ENCODE measurements at places on chromosomes 5 and 9.

DNA sequence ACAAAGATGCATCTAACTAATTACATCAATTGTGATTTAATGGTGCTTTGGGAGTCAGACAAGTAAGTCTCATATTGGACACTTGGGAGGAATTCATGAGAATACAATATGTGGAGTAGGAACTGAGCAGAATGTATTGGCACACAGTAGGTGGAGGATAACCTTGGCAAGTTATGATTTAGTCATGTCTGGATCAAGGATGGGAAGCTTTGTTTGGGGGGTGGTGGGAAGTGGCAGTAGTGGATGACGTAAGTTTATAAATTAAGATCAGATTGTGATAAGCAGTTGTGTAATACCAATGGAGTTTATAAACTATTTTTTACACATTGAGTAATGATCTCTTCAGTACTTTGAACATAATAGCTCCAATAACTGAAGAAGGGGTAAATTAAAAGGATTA, 67.0 kb downstream of the SGCD start:
- DNase-seq: no peak

DNA sequence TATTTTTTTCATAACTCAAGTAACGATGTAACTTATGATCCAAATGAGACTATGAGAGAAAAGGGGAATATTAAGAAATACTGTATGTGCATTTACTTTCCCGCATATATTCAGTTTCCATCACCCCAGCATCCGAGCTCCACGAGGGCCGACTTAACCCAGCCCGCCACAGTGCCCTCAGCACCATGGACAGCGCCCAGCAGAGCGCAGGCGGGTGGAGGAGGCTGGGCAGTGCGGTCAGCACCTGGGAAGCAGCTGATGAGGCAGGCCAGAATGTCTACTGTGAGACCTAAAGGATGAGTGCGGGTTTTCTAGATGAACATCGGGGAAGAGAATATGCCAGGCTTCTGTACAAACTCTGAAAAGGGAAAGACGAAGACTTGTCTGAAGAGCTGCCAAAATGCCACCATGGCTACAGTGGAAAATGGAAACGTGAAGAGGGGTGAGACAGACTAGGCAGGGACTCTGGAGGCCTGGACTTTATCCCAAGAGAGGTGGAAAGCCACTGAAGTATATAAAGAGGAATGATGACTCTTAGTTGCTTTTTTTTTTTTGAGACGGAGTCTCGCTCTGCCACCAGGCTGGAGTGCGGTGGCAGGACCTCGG, 34.5 kb upstream of the MED27 start:
- peak; percentile 85 for DNase-seq

GRCh38 chr5:7976411-7977190, 107.7 kb downstream of the MTRR start:
- DNase-seq: no peak

DNA sequence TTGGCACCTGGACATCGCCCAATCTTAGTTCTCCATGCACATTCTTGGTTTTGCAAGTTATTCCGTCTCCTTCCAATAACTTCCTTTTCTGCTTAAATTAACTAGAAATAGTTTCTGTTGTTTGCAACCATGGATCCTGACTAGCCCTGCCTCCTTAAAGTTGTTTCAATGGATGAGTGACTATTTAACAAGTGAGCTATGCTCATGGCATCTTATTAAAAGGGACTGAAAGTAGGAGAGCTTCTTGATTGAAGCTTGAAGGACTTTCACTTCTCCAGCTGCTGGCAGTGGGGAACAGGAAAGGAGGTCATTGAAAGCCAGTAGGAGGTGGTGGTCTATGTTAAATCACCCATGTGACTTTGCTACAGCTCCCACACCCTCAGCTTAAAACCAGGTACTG, 466.8 kb downstream of the ARHGEF28 start:
- no peak for DNase-seq

DNA sequence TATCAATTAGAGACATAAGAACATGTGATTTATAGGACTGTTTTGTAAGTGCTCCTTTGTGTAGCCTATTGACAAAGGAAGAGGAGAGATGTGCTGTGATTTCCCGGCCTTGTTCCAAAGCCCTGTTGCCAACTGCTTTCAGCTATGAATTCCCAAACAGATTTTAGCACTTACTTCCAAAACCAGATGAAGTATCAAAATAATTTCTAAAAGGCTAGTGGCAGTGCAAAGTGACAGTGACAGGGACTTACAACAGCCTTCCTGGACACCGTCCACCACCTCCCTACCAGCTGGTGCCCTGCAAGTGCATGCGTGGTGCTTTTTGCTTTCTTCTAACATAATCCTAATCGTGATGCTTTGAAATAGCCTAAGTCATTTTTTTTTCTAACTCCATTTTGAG, 254.1 kb upstream of the ACTBL2 start:
- DNase-seq: peak; percentile 45

- no peak for DNase-seq
Observed at GRCh38 chr5:125510651-125511050, 764.2 kb upstream of the ZNF608 start.

DNA sequence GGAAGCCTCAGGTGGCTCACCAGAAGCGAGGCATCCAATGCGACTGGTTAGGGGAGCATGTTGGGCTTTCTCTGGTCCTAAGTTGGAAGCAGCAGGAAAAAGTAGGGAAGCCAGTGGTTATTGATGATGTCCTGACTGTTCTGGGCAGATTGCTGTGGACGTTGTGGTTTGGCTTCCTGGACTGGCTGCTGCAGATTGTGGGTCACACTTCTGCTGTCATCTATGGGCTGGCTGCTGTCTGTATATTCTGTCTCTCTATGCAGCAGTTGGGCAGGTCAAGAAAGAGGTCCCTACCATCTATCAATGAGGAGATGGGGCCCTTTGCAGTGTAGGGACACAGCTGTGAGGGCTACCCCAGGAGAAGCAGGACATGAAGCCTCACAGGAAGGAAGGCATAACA, 13.5 kb upstream of the MARCHF6 start:
- no peak for DNase-seq

DNA sequence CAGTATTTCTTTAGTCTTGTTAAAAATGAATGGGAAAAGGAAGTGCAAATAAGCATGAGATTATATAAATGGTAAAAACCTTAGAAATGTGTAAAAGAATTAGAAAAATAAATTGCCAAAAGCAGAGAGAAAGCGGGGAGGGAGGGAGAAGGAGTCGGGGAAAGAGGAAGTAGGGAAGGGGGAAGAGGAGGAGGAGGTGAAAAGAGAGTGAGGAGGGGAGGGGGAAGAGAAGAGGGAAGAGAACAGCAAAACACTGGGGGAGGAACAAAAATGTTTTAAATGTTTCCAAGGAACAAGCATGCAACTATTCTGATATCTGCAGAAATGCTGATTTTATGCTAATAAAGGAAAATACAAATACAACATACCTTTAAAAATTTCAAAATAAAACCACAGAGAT, 317.5 kb downstream of the PIK3R1 start:
- no peak for DNase-seq

DNA sequence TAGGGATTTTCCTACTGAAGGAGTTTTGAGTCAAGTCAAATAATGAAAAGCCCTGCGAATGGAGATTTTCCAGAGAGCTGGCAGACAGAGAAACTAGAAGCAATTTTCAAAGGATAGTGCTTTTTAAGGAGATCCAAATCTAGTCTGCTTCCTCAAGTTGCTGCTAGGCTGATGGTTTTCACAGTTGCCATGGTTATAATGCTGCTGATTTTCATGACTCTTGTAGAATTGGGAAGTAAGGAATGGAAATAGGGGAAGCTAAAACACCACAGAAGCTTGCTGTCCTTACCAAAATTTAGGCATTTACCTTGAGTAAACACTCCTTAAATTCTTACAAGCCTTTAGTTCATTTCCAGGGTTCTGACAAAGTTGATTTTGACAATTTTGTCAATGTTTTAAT, 30.1 kb upstream of the HAPLN1 start:
- DNase-seq: no peak

DNA sequence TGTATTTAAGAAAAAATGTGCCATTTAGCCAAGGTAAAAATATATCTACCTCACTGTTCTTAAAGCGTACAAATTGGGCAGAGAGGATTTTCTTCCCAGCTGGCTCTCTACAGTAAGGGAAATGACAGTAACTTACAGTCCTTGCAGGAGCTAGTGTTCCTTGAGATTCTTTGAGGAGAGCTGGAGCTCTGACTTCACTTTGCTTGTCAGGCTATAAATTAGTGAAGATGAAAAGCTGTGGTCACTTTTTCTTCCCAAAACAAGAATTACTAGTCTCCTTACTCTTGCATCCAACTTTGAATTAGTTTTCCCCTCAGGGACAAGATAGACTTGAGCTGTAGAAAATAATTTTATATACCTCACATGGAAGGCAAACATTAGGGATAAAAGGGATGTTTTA, 129.9 kb downstream of the ZSWIM6 start:
- no peak for DNase-seq

GRCh38 chr5:78550891-78551290, 97.7 kb downstream of the LHFPL2 start:
- no peak for DNase-seq

DNA sequence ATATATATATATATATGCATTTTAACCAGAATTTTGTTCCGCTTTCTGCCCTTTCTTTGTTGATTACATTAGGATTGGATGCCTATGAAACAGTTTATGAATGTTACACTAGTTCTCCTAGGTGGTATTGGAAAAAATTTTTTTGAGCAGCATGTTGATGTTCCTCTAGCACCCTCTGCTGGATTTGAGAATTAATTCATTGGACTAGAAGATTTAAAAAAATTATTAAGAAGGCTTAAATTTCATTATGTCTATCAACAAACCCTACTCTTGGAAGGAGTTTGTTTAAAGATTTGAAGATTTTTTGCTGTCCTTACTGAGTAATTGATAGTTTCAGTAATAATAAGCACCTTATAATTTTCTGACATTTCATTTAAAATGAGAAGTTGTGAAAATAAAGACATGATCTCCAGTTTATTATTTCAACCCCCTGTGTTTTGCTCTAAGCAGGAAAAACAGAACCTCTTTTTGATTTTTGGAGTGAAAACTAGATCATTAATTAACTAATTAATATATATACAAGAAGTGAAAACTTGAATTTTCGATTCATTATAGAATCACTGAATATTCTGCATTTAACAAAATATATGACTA, 89.6 kb downstream of the CCDC171 start:
- DNase-seq: no peak

DNA sequence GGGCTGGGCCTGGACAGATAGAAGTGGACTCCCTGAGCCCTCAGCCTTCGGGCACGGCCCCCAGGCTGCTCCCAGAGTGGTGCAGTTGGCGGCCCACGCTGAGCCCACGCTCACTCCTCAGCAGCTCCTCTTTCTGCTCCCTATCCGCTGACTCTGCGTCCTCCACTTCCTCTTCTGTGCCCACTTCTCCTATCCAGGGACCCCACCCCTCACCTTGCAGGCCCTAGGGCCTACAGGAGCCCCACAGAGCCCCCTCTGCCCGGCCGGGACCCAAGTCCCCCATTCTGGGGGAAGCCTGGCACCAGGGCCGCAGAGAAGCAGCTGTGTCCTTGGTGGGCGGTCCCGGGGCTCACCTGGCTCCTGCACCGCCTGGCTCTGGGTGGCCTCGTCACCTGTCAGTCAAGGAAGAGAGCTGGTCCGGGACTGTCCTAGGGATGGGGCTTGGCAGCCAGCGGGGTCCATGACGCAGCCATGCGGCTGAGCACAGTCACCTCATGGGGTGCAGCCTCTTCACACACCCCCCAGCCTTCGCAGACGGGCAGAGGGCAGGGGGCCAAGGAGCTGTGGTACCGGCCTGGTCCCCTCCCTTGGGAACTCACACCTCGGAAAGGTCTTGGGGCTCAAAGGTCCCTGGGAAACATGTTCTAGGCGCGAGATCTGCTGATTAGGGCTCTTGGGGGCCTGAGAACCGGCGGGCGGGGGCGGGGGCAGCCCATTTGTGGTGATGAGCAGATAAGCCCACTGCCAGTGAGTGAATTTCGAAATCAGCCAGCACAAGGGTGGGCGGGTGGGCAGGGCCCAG, 5.4 kb upstream of the NRARP start:
- peak; percentile 62 for DNase-seq

GRCh38 chr9:122827761-122828093, 661 bp downstream of the PDCL start:
- DNase-seq: no peak

GRCh38 chr9:135178498-135178897, 91.0 kb downstream of the OLFM1 start:
- no peak for DNase-seq

DNA sequence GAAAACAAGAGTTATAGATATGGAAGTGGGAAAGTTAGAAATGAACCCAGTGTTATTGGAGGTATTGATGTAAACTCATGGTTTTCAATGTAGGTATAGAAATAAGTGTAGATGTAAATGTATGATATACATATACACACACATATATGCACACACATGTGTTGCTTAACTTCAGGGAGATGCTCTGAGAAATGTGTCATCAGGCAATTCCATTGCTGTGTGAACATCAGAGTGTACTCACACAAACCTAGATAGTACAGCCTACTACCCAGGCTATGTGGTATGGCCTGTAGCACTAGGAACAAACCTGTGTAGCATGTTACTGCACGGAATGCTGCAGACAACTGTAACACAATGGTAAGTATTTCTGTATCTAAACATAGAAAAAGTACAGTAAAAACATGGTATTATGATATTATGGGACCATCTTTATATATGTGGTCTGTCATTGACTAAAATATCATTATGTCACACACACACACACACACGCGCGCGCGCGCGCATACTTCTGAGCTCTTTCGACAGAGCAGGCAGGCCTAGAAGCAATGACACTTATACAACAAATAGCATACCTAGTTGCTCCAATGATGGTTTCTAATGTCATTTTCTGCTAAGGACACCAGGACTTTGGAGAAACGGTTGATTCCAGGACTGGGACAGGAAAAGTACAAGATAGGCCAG, 86.6 kb downstream of the MACROH2A1 start:
- no peak for DNase-seq

GRCh38 chr5:111627862-111628261, 115.5 kb upstream of the STARD4 start:
- DNase-seq: no peak

- no peak for DNase-seq
Observed at GRCh38 chr5:115490596-115490995, 54.0 kb downstream of the FEM1C start.

DNA sequence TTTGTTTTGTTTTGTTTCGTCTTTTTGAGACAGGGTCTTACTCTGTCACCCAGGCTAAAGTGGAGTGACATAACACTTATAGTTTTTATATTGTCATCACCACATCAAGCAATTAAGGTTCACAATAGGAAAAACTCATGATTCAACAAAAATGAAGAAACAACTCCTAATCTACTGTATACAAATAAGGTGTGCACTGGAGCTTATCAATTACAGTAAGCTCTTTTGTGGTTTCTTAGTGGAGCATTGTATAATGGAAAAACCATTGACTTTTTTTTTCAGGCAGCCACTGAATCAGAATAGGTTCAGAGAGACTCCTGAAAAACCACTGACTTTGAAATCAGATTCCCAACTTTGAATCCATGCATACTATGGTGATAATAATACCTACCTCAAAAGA, 10.8 kb upstream of the PLIN2 start:
- no peak for DNase-seq

DNA sequence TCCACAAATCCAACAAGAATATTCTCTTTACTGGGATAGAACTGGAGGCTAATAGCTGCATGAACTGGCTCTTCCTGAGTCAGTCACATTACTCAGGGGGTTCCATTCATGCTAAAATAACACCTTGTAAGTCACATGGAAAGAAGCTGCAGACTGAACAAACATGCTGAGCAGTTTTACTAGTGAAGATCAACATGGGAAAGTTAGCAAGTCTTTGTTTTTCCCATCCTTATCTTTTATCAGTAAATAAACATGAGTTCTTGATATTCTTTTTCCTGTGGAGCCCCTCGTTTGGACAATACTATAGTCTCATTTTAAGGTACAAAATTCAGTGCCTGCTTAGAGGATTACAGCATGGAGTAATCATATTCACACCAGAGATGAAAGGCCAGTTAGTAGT, 43.7 kb upstream of the TEK start:
- no peak for DNase-seq

GRCh38 chr5:148825716-148826052, 727 bp upstream of the ADRB2 start:
- no peak for DNase-seq

All from right cardiac atrium (tissue), 5 donors.